Stimulated activated CD8-positive, alpha-beta memory T cell treated with anti-CD3 and anti-CD28 coated beads, Interleukin-4, amount 100 ng/mL, for 4 hours (primary cell): ENCODE measurements at places on chromosomes 7 and 10.

DNA sequence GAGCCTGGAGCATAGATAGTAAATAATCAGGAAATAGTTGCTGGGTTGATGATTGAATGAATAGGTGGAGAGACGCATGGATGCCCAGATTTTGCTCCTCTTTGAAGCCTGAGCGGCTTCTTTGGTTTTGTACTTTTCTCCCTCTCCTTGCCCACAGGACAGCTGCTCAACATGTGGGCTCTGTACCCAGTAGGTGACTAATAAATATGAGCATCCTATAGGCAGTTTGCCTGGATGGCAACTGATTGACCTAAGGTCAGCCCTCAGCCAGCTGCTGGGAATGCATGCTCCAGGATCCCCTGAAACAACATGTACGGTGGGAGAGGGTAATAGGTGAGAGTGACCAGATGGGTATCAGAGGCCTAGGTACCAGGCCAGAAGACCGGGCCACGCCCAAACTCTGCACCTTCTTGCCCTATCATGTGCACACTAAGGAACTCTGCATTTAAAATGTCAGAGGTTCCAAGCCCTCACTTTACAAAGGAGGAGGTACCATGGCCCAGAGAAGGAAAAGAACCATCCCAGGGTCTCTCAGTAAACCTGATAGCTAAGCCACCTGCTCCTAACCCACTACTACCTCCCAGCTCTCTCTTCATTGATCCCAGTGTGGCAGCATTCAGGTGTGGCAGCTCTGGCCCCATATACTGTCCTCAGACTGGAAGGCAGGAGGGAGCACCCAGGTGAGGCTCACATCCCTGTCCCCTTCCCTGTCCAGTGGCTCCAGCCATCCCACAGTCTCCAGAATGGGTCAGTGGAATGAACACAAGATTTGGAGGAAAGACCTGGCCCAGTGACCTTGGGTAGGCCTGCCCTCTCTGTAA is 2.7 kb upstream of the ZCCHC24 start:
- DNase-seq = no peak

DNA sequence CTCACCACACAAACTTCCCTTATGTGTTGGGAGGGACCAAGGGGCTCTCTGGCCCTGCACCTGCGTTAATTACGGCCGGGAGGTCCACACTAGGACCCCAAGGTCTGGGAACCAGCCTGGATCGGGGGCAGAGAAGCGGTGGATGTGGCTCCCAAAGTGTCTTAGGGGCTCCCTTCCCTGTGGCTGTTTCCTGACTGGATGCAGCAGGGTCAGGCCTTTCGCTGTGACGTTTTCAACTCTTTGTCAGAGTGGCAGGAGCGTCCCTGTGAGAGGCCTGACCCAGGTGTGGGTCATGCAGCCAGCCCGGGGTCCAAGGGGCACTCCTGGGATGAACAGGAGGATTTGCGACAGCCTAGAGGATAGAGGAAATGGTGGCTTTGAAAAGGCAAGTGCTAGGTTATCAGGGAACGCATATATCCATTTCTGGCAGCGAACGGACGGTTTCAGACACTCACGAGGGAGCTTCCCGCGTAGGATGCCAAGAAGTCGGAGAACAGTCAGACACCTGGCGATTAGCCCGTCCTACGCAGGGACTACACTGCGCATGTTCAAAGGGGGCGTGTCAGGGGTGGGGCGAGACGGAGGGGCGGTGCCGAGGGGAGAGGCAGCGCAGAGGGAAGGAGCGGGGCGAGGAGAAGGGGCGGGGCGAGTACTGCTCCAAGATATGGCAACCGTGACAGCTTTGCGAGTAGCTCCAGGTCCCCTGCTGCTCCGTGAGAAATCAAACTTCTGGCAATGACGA is 46.2 kb upstream of the ZNF716 start:
- no peak for DNase-seq

- no peak for DNase-seq
These were observed 7.5 kb upstream of the ZC3HAV1 start for GRCh38 chr7:139116999-139117398.

DNA sequence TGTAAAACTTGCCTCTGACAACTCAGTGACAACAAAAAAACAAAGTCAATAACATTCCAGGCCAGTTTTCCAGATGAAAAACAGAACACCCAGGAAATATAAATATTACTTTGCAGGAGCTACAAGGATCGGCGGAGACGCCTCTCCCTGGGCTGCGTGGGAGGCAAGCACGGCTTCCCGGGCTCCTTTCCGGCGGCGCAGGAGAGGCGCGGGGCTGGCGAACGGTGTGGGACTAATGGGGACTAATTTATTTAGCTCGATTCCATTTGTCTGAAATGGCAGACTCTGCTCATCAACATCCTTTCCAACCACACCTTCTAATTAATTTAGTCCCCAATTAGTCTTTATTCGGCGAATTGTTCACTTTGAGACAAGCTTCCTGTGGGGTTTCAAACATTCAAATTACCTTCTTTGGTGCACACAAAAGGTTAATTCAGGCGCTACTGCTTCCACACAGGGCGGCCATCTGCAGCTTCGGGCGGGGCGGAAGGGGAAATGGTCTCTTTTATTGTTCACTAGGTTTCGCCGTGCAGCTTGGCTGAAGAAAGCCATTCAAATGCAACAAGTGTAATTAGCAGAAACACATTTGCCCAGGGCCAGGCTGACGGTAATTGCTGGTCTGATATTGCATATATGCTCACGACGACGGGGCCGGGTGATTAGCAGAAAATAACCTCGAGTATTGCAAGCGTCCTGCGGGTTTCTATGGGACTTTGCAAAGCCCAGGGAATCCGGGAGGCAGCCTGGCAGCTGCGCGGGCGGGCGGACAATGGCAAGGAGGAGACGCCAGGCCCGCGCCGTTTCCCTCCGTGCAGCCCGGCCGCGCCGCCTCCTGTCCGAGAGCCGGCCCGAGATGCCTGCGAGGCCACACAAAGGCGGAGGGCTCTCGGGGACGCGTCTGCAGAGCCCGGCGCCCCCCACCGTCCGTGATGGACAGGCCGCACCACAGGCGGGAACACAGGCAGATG is 270.1 kb downstream of the PTPRN2 start:
- no peak for DNase-seq

DNA sequence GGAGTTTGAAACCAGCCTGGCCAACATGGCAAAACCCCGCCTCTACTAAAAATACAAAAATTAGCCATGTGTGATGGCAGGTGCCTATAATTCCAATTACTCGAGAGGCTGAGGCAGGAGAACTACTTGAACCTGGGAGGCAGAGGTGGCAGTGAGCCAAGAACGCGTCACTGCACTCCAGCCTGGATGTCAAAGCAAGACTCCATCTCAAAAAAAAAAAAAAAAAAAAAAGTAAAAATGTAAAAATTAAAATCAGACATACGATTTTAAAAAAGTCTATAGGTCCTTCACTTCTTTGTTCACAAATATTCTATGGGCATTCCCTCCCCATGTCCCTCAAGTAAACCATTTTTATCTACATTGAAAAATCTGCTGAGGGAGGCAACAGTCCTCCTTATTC is 34.9 kb upstream of the TLL2 start:
- no peak for DNase-seq

- no peak for DNase-seq
These were observed 23.9 kb upstream of the MPP7 start for GRCh38 chr10:28326516-28327490.

DNA sequence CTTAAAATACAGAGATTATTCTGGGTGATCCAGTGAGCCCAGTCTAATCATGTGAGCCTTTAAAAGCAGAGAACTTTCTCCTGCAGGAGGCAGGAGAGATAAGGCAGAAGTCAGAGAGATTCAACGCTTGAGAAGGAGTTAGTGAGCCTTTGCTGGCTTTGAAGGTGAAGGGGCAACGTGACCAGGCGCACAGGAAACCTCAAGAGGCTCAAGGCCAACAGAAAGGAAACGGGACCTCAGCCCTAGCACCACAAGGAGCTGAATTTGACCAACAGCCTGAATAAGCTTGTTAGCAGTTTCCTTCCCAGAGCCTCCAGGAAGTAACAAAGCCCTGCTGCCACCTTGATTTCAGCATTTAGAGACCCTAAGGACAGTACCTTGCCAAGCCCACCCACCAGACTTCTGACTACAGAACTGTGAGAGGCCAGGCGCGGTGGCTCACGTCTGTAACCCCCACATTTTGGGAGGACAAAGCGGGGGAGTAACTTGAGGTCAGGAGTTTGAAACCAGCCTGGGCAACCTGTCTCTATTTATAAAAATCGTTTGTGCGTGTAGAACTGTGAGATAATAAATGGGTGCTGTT is 87.3 kb upstream of the KAT6B start:
- no peak for DNase-seq

DNA sequence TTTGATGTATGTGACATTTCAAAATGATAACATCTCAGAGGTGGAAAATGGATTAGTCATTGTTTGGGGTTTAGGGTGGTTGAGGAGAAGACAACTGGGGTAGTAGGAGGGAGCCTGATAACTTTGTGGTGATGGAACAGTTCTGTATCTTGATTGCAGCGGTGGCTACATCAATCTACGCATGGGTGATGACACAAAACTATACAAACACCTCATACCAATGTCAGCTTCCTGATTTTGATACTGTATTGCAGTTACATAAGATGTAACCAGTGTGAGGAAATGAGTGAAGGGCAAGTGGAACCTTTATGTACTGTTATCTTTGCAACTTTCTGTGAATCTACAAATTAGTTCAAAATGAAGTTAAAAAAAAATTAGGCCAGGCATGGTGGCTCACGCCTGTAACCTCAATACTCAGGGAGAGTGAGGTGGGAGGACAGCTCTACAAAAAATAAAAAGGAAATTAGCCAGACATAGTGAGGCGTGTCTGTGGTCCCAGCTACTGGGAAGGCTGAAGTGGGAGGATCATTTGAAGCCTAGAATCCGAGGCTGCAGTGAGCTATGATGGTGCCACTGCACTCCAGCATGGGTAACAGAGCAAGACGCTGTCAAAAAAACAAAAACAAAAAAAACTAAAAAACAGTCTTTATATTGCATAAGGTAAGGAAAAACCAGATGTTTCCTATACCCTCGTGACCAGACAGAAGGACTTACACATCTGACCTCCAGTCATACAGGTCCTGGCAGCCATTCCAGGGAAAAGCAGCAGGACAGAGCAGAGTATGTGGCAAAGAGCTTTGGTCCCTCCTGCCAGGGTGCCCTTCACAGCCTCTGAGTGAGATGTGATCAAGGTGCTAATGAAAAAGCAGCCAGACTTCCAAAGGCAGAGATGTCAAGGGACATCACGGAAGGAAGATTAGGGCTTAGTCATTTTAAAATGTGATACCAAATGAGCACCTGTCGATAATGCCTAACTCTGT is 50.8 kb downstream of the CYTH3 start:
- DNase-seq = no peak

DNA sequence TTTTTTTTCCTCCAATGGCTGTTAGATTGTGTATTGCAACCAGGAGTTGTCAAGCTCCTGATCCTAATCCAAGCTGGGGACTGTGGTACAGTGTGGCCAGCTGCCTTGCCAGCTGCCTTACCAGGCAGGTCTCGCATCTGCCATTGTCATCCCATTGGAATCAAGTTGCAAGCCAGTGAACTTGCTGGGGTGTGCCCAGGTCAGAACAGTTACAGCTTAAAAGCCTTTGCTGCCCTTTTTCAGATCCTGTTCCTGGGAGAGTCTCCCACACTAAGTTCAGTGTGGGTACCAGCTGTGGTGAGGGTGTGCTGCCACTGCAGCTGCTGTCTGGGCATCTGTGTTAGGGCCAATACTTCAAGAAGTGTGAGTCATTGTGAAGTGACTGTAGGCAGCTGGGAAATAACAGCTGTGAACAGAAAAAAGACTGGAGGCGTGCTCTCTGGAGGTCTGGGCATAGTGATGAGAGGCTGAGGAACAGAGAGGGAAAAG is 72.8 kb downstream of the CCNY start:
- DNase-seq = no peak

DNA sequence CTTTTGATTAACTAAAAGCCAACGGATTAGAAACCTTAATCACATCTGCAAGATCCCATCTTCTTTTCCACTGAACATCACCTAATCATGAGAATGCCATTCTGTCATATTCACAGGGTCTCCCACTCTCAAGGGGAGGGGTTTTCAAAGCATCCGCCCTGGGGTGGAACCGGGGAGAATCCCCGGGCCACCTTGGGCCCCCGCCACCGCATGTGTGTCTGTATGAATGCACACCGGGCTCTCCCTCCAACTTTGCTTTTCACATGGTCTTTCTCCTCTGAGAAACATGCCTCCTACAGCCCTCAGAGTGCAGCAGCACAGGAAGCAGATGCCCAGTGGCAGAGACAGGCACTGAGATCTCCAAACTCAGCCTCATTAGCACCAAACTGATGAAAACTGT is 233.2 kb upstream of the PPP2R2D start:
- no peak for DNase-seq

GRCh38 chr10:12337453-12338372 is 11.6 kb upstream of the CAMK1D start:
- DNase-seq = no peak

GRCh38 chr10:42743697-42744096 is 38.9 kb upstream of the BMS1 start:
- DNase-seq = no peak

DNA sequence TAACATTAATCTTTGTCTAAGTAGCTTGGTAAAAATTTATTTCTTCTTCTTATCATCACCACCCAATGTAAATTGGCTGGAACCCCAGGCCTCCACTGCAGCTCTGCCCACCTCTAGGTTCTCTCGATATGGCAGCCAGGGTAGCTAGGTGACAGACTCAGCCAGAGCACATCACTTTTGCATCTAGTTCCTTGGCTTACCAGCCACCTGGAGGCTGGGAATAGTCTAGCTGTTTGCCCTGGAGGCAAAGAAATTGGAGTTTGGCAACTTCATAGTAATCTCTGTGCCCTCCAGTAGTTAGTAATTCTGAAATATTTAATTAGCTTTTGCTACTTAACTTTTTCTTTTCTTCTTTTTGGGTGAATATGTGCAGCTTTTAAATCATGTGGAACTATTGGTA is 9.4 kb downstream of the IFRD1 start:
- no peak for DNase-seq
